ENCODE measurements at places on chromosomes 1 and 21. TPM values are rescaled to one million over a fixed set of nuclear protein-coding genes. Genes with fewer than 3 reads are reported as not detected.

- no peak for DNase-seq
Measured at GRCh38 chr1:169108863-169109560, 2.5 kb downstream of the ATP1B1 start.

- no peak for DNase-seq
Measured at GRCh38 chr21:31905503-31906451, 33.0 kb downstream of the HUNK start.

- no peak for DNase-seq
Measured at GRCh38 chr1:164932580-164932979, 373.6 kb downstream of the PBX1 start.

GRCh38 chr21:37463083-37463801 is 96.7 kb downstream of the DYRK1A start:
- DNase-seq: no peak

GRCh38 chr1:83796409-83796808 is 202.5 kb downstream of the TTLL7 start:
- no peak for DNase-seq

- no peak for DNase-seq
Measured at GRCh38 chr1:17212487-17213121, 7.7 kb downstream of the PADI1 start.

DNA sequence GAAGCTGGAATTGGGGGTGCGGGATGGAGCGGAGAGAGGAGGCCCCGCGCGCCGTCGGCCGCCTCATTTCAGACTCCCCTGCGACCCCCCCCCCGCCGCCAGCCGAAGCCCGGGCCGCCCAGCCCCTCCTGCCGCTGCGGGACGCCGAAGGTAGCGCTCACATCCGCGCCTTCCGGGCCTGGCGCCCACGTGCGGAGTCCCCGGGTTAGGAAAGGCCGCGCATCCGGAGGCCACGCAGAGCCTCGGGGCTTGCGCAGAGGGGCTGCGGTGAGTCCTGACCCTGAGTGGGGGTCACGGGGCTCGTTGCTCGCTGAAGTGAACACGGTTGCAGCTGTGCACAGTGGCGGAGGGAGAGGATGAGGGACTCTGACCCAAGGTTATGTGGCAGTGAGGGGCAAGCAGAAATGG is 552 bp upstream of the ZNF496 start:
- peak; percentile 69 for DNase-seq

- peak; percentile 70 for DNase-seq
Measured at GRCh38 chr21:17461014-17461413, 51.8 kb upstream of the CXADR start.

- DNase-seq: no peak
Measured at GRCh38 chr1:158020886-158021620, 27.6 kb downstream of the KIRREL1 start.

- no peak for DNase-seq
Measured at GRCh38 chr1:203077956-203078355, 7.9 kb downstream of the MYOG start.

DNA sequence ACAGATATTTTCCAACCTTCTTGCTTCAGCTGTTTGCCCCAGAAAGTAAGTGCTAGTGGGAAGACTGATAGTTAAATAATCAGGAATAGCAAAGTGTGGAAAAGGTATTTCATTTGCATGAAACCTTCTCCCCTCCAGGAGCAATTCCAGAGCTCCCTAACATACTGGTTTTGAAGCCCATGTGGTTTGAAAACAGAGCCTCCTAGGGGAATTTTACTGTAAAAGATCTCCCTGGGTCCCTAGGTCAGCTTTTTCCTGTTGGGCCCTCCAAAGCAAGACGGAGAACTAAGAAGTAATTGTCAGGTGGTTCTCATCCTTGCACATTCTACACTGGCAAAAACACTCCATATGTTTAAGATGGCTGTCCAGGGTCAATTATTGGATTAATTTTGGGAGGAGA is 218.7 kb upstream of the FOXD3 start:
- no peak for DNase-seq

GRCh38 chr1:8512504-8512903 is 194.6 kb downstream of the SLC45A1 start:
- no peak for DNase-seq

DNA sequence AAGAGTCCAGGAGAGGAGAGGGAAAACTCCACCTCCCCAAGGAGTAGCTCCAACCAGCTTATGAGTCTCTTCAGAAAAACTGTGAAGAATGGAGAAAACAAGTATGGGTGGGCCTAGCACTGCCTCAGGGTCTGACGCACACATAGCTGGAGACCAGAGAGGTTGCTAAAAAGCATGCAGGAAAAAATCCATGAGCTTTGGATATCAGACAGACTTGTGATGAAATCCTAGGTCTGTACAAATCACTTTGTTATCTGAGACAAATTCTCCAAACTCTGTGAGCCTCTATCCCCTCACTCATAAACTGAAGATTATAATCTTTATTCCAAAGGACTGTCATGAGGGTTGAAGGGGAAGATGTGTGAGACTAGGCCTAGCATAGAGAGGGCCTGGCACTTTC is 141.5 kb upstream of the FGGY start:
- DNase-seq: no peak

GRCh38 chr1:19376428-19377372 is 64.6 kb downstream of the SLC66A1 start:
- DNase-seq: no peak

The WDR64 gene
- total RNA-seq: not detected

The CYP2J2 gene
- total RNA-seq: 182 TPM

The S100A9 gene
- total RNA-seq: 5.7 TPM

The CHIT1 gene
- total RNA-seq: not detected

The PRAMEF14 gene
- total RNA-seq: not detected

The FAM89A gene
- total RNA-seq: 11.3 TPM

The DONSON gene
- total RNA-seq: 5.4 TPM
